ENCODE measurements at places on chromosomes 4 and X.

- DNase-seq, result no peak
Observed at GRCh38 chr4:27701606-27702005, 841.0 kb downstream of the STIM2 start.

- DNase-seq, result no peak
Observed at GRCh38 chr4:43089730-43090129, 197.2 kb downstream of the GRXCR1 start.

GRCh38 chr4:55635741-55636655, at the start of gene NMU:
NMU (minus strand) TSS chr4:55636298; CDS start chr4:55636192, 106 bp downstream.
- peak; percentile 71 for DNase-seq

GRCh38 chrX:3129256-3129655, 88.0 kb downstream of the ARSF start:
- no peak for DNase-seq

DNA sequence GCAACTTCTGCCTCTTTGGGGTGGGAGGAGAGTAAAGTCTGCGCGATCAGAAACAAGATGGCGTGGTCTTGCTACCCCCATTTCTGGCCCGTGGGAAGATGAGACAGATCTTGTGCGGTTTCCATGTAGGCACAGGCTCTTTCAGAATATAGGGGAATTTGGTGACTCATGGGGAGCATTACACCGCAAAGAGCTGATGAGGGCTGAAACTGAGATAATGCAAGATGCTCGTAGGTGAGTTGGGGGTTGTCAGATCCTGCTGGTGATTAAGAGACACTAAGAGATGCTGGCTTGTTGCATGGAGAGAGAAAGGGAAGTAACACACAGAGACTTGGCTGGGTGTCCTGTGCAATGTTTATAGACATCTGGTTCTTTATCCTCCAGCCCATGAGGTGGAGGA, 1.5 kb downstream of the EVC start:
- no peak for DNase-seq
